ENCODE measurements at places on chromosomes 3 and 15.
A peak's percentile ranks its signal among the peaks of the same experiment; 100 is the strongest.

DNA sequence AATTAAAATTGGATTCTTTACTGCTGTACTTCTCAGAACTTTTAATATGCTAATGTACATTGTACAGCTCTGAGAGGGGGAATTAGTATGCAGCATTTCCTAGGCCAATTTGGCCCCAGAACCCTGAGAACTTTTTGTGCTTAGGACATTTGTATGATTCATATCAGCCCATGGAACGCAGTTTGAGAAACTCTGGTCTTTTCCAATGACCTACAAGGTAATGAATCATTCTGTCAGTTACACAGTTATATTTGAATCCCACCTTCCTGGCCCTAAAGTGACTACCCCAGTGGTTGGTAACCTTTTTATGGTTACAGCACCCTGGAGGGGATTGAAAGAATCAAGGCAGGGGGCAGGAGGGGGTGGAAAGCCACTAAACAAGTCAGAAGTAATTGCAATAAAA lies 25.6 kb upstream of the KBTBD12 start:
- DNase-seq = peak; percentile 49

GRCh38 chr3:114619771-114620170 lies 325.9 kb downstream of the TIGIT start:
- DNase-seq = no peak

DNA sequence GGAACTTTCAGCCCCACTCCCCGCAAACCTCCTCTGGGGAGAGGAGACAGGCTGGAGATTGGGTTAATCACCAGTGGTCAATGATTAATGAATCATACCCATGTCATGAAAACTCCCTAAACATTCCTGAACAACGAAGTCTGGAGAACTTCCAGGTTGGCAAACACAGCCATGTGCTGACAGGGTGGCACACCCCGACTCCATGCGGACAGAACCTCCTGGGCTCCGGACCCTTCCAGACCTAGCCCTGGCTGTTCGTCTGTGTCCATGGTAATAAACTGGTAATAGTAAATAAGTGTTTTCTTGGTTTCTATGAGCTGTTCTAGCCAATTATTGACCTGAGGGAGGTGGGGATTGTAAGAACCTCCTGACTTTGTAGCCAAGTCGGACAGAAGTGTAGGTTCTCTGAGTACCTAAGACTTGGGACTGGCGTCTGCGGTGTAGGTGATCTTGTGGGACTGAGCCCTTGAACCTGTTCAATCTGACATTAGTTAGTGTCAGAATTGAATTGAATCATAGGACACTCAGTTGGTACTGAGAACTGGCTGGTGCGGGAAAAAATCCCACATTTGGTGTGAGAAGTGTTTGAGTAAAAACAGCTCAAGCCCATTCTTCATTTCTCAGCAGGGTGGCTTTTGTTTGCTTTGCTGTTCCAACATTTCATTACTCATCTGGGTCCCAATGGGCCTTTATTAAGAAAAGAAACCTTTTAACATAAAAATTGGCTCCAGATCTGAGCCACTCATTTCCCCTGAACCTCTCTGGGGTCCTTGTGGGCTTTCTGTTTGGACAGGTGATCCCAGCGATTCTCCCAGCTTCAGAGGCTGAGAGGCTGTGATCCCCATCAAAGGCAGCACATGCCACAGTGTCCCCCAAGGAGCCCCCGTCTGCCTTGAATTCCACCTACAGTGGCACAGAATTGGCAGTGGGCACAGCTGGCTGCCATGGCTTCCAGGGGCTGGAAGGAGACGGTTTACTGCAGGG lies 151.0 kb downstream of the TJP1 start:
- peak; percentile 89 for DNase-seq

DNA sequence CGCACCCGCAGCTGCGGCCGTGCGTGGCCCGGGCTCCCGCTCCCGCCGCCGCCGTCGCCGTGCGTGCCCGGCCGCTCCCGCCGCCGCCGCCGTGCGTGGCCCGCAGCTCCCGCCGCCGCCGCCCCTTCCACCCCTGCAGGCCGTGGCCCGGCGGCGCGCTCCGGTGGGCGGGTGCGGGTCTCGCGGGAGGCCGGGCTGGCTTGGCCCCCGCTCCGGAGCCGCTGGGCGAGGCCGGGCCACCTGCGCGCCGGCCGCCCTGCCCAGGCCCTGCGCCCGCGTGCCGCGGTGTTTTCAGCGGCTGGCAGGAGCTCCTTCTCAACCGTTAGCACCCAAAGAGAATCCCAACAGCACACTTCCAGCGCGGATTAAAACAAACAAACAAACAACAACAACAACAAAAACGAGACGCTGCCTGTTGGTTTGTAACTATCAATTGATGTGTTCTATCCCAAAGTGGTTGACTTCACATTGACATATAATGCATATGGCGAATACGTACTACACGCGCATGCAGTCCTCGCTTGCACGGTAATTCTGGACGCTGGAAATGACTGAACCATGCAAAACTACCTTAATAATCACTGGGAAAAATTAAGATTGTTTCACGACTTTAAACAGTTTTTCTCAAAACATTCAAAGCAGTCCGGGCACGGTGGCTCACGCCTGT lies 113.7 kb upstream of the GOLGA8J start:
- no peak for DNase-seq

DNA sequence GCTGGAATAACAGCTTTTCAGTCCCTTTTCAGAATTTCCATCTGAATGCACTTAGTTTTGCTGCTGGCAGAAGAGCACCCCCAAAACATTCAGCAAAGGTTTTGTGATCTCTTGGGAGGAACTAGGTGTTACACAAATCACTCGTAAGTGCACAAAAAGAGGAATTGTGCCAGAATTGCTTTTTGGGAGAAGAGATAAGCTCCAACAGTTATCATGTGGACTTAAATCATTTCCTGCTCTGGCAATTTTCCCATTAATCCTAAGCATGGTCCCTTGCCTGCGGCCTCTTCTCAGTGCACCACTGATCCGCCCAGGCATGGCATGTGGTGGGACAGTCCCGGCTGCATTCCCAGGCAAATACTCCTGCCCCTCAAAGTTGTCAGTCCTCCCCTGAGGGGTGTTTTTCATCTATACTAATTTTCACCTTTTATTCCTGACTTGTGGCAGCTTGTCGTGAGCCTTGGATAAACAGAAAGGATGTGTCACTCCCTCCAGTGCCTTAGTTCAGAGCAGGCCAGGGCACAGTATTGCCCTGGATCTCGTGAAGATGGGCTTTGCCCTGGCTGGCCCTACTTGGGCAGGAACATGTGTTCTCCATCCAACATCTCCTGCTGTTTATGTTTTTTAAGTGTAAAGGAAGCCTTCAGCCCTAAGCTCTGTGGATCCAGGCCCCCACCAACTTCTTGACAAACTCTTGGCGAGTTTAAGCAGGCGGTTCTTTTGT lies 44.6 kb upstream of the VILL start:
- DNase-seq = no peak

GRCh38 chr15:78437107-78437761 lies 782 bp upstream of the IREB2 start:
- no peak for DNase-seq

DNA sequence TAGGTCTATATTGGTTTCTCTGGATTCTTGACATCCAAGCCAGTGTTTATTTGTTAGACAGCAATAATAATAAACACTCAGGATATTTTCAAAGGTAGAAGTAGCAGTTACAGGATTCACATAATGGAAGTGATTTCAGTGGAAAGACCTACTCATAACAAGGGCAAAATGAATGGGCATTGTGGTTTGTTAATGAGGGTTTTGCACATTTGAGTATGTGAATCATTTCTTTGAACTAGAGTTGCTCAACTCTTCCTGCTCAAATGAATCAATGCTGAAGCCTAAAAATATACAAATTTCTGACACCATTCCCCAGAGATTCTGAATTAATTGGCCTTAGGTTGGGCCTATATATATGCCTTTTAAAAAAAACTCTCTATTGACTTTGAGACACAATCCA lies 4.1 kb upstream of the COL6A5 start:
- DNase-seq = no peak

DNA sequence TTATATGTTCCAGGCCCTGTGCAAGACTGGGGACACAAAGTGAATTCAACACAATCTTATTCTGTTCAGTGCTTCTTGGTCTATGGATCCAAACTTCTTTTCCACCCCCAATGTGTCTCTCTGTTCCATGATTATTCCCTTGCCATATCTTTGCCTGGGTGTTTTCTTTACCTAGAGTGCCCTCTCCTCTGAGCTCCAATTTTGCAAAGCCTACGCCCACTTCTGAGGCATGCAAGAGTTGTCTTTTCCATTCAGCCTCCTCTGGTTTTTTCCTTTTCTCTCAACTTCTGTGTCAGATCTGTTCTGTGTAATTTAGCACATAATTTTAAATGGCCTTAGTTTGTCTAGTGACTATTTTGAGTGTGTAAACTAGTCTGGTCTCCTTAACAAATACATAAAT lies 72.8 kb upstream of the PLCL2 start:
- DNase-seq = no peak

DNA sequence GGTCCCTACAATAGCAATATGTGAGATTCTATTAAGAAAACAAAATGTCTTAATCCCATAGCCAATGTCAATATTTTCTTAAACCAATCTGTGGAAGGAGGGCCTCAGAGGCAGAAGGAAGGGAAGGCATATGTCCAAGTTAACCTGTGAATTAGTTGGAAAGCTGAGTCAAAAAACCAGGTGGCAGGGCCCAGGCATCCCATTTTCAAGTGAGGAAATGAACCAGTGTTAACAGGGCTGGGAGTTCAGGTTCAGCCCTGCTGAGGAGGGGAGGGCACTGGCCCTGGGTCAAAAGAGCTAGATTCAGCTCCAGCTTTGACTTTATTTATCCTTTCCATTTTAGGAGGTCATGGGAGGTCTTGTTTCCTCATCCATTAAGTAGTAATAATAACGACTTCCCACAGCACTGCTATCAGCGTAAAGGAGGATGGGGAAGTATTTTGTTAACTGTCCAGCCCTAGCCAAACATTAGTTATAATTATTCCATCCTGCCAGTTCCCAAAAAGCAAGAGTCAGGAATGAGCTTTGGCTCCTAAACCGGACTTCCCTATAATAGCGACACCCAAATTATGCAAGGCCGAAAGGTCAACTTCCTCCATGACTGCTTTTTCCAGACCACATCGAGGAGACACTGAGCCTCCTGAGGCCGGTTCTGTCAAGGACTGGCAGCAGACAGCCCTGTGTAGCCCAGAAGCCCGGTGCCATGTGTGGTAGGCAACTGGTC lies 3.2 kb downstream of the MASP1 start:
- no peak for DNase-seq

GRCh38 chr3:37810848-37811247 lies 50.8 kb upstream of the CTDSPL start:
- DNase-seq = no peak

DNA sequence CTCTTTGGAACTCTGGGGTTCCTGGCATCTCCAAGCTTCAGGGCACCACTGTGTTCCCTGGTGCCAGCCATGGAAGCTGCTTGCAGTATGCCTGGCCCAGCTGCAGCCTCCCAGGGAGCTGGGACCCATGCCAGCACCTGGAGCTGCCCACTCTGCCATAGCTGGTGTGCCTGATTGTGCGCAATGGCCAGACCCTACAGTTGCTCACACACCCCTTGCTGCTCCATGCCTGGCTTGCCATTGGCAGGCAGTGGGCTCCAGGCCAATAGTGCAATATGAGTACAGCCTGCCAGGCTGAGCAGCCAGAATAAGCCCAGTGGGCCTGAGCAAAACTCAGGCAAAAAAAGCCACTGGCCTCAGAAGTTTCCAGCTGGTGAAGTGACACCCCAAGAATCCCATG lies 43.8 kb upstream of the LRRFIP2 start:
- DNase-seq = no peak

DNA sequence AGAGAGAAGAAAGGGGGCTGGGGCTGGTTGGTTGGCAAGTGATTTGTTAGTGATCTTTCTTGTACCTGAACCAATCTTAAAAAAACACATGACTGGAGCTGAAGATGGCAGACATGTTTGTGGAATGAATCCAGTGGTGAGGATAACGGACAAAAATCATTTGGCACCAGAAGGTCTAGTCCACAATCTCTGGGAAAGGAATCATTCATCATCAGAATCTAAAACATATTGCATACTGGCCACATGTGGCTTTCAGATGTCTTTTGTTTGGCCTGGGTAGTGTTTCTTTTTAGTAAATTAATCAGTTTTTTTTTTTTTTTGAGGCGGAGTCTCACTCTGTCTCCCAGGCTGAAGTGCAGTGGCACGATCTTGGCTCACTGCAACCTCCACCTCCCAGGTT lies 5.0 kb downstream of the NEK11 start:
- no peak for DNase-seq

DNA sequence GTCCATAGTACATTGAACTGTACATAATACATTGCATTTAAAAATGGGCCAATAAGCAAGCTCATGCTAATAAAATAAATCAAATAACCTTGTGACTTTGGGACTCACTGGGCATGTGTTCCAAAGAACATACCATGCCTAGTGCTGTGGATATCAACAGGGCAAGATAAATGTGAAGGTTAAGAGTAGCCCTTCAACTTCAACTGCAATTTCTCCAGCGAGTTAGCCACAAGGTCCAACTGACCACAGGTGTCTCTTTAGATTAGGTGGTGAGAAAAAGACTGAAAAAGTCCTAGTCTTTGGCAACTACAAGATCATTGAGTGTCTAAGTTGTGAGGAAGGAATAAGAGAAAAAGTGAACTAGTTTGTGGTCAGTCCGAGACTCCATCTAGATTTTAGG lies 78.3 kb upstream of the ATP11B start:
- no peak for DNase-seq

DNA sequence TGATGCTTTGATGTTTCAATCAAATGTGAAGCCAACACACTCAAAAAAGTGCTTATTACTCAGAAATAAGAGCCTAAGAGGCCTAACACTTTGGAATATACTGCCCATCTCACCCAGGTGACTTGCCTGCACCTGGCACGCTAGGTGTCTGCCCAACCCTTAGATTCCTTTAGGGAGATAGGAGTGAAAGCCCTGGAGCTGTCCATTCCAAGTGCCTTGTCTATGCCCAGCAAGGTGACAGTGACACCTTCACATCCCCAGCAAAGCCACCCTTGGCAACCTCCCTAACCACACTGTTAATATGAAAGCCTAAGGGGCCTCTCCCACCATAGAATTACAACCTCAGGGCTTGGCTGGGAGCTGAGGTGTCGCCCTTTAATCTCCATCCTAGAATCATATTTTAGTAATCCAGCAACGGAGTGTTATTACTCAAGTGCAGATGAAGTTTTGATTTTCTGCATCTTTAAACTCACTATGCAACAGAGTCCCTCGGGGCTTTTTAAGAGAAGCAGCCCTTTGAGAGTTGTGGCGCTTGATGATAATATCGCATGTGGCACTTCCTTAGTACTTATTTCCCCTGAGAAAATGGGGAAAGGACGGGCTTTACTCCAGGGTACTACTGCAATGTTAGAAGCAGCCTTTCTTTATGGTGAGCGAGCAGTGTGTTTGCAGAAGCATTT lies 24.8 kb downstream of the ATP10A start:
- DNase-seq = no peak

GRCh38 chr15:43106486-43106829 lies 620 bp upstream of the UBR1 start:
- no peak for DNase-seq

- peak; percentile 51 for DNase-seq
Measured at GRCh38 chr3:64399205-64399800, 174.0 kb upstream of the PRICKLE2 start.

- peak; percentile 9 for DNase-seq
Measured at GRCh38 chr3:46733026-46733800, 15.5 kb upstream of the PRSS50 start.

DNA sequence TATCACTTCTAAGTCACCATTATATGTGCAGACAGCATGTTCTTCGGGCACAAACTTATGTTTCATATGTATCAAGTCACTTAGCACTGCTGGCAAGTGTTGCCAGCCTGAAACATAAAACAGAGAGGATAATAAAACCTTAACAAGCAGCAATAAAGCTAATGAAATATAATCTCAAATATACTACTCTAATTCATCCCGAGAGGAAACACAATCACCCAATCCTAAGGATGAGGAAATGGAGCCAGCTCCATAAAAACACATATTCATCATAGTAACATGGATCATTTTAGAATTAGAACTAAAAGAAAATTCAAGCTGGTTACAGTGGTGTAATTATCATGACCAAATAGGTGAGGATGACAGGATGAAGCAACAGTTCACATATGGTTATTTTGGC lies 1072.7 kb downstream of the EPHA3 start:
- DNase-seq = no peak
